ENCODE measurements at places on chromosomes 2 and 18.

DNA sequence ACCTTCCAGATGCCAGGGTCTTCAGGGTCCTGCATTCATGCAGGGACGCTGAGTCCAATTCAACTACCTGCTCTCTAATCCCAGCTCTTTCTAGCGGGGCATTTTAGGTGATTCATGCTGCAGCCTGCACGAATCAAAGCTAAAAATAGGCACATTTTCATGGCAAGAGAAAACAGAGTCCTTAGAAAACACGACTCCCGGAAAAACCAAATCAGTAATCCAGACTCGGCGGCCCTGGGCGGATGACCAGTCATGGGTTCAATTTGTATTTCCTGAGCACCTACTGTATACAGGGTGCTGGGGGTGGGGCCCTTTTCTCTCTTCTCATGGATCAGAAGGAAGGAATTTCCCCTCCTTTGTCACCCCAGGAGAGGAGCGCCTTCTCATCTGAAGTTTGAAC, 64.4 kb downstream of the LONRF2 start:
- no peak for DNase-seq

- DNase-seq, result peak; percentile 74
Observed at GRCh38 chr2:196719110-196719872, 79.8 kb downstream of the CCDC150 start.

DNA sequence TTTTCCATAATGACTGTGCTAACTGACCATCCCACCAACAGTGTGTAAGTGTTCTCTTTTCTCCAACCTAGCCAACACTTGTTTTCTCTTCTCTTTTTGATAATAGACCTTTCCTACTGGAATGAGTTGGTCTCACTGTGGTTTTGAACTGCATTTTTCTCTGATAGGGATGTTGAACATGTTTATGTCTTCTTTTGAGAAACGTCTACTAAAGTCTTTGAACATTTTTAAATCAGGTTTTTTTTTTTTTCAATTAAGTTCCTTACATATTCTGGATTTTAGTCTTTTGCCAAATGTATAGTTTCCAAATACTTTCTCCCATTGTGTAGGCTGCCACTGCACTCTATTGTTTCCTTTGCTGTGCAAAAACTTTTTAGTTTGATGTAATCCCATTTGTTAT, 405.5 kb upstream of the FIGN start:
- DNase-seq, result no peak

- DNase-seq, result no peak
Observed at GRCh38 chr2:216047397-216047796, 34.0 kb upstream of the MREG start.

DNA sequence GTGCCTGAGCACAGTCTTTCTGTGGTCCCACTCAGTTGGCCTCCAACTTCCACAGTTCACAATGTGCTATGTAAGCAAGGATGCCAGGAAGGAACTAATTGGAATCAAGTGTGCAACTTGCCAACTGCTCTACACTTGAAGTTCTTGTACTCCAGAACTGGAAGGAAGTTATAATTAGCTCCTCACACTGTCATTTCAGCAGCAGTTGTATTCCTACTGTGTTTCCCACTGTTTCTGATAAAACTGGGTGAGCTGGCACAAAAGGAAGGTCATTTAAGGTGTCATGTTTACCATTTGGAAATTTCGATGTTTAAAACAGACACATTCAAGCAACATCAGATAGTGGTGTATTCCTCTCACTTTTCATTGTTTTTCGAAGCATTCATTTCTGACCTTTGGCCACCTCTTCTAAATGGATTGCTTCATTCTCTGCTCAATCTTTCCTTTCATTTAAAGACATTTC, 84.2 kb downstream of the ANTXR1 start:
- DNase-seq, result peak; percentile 38

DNA sequence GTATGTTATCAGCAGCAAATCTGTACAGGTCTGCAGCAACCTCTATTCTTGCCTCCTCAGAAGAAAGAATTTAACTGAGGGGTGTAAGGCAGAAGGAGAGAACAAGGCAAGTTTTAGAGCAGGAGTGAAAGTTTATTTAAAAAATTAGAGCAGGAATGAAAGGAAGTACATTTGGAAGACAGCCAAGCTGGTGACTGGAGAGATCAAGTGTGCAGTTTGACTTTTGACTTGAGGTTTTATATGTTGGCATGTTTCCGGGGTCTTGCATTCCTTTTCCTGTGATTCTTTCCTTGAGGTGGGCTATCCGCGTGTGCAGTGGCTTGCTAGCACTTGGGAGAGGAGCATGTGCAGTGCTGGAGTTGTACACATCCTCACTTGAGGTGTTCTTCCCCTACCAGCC, 16.5 kb upstream of the CERS6 start:
- peak; percentile 40 for DNase-seq

DNA sequence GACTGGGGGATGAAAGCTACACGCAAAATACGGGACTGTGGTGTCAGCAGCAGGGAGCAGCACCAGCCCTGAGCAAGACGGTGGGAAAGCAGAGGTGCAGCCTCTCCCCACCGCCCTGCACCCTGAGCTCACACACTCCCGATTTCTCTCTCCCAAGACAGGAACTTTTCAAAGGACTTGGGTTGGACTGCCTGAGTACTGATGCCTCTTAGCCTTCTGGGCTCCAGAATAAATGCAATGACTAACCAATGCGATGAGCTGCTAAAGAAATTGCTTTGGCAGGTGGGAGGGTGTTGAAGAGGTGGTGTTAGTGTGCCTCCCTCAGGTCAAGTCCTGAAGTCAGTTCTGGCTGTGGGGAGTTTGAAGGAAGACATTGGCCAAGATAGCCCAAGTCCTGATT, 9.6 kb downstream of the TRIM54 start:
- no peak for DNase-seq

- no peak for DNase-seq
Observed at GRCh38 chr18:61398961-61399705, 65.9 kb downstream of the CDH20 start.

GRCh38 chr18:10329101-10329500, 125.3 kb upstream of the APCDD1 start:
- DNase-seq, result no peak
